ENCODE measurements at places on chromosomes 3 and 15.
A peak's percentile ranks its signal among the peaks of the same experiment; 100 is the strongest.

DNA sequence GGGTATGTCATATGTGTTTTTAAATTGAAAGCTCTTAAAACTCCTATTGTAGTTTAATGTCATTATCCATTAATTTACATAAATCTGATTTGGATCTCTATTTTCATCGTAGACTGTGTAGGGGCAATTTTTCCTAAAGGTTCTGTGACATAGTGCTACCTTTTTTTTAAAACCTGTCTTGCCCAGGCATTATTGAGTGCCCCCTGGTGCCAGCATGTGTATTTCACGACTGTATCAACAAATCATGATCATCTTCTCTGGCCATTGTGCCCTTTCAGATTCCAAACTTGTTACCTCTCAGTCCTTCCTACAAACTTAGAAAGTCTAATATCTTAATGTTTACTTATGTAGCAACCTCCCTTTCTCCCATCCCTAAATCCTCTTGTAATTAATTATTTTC is 97.2 kb upstream of the FLNB start:
- DNase-seq, result peak; percentile 14

DNA sequence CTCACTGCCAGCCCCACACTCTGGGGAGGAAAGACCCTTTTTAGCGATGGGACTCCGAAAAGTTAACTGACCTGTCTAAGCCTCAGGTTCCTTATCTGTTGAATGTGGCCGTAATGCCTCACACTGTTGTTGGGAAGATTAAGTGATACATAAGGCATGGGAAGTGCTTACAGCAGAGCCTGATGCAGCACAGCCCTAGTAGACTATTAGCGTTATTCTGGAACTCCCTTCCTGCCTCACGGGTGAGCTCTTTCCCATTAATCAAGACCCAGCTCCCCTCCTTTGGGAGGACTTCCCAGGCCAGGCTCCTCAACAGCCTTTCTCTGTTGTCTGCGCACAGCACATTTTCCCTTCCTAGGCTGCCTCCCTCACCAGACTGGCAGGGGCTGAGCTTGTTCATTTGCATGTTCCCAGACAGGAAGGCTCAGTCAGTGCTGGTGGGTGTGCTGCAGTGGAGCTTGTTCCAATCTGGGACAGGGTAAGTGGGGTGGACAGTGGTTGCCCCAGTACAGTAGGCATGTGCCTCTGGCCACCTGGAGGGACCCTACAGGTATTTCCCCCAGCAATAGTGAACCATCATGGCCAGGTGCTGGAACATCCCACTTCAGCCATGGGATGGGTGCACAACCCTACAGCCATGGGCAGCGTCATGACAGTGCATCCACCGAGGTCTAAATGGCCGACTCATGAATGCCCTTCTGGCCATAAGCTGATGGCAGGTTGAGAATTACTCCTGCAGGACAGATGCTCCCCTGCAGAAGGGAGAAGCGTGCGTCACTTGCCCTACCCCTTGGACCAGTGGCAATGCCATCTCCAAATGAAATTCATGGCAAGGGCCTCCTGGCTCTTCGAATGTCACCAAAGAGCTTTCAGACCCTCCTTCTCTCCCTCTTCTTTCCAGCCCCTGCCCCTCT is 5.8 kb upstream of the PSTPIP1 start:
- no peak for DNase-seq

GRCh38 chr3:141384575-141384974 is 16.3 kb downstream of the ZBTB38 start:
- no peak for DNase-seq

- no peak for DNase-seq
Observed at GRCh38 chr3:28860307-28860706, 420.6 kb upstream of the RBMS3 start.

DNA sequence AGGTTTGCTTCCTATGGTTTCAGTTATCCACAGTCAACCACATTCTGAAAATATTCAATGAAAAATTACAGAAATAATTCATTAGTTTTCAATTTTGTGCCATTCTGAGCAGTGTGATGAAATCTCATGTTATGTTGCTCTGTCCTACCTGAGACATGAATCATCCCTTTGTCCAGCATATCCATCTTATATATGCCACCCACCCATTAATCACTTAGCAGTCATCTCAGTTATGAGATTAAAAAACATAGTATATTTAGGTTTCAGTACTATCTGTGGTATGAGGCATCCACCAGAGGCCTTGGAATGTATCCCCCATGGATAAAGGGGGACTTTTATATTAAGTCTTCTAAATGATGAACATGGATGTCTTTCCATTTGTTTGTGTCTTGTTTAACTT is 64.7 kb upstream of the PROK2 start:
- DNase-seq, result no peak

DNA sequence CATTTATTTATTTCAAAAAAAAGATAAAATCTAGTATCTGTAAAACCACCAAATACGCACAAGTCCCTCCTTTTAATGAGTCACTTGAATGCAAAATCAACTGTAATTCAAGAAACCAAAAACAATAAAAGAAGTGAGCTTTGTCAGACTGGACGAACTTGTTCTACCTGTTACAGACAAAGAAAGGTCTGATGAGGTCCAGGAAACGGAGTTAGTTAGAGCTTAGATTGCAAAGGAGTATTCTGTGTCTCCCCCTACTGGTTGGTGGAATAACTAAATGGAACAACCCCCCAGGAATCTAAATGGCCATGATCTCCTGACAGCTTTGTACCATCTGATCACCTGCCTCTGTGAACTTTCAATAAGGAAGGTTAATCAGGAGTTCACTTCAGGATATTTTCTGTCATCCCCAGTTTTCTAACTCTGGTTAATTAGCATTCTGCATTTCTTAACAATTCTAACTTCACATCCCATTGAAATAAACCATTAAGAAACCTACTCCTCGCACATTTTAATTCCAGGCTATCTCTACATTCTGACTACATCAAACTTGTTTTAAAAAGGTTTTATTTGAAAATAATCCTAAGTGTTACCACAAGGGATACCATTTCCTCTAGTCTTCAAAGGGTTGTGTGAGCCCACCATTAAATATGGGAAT is 333.0 kb upstream of the SATB1 start:
- peak; percentile 15 for DNase-seq

GRCh38 chr3:41711651-41712050 is 250.3 kb downstream of the ULK4 start:
- no peak for DNase-seq

DNA sequence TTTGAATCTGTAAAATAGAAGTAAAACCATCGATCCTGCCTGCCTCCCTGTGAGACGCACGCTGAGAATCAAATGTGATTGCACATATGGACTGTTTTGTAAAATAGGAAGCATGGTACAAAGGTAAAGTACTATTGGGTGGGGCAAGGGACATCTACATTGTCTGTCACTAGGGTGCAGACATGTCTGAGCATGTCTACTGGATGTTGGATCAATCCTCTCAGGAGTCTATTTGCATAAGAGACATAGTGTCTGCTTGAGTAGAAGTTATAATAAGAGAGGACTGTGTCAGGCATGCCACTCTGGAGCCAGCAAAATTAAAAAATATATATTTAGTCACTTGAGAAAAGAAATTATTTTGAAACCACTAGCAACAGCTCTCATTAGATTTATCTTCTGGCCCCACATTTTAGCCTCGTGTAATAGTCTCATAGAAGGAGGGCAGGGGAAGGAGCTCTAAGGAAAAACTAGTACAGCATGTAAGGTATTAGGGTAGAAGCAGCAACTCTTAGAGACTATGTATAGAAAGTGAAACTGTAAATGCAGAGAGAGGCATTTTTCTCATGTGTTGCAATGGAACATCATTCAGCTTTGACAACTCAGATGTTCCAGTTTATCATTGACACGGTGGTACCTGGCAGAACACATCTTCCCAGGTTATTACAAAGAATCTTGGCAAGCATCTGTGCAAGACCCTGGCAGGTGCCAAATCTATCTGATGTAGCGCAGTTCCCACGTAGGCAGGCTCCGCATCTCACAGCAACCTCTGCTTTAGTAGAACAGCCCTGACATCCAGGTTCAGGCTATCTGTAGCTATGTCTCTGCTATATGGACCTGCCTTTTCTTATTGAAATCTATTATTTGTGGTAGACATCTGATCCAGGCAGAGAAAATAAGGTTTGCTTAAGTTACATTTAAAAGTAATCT is 85.2 kb upstream of the CHL1 start:
- no peak for DNase-seq

- DNase-seq, result peak; percentile 44
Observed at GRCh38 chr15:39786447-39787056, 3.9 kb upstream of the FSIP1 start.

DNA sequence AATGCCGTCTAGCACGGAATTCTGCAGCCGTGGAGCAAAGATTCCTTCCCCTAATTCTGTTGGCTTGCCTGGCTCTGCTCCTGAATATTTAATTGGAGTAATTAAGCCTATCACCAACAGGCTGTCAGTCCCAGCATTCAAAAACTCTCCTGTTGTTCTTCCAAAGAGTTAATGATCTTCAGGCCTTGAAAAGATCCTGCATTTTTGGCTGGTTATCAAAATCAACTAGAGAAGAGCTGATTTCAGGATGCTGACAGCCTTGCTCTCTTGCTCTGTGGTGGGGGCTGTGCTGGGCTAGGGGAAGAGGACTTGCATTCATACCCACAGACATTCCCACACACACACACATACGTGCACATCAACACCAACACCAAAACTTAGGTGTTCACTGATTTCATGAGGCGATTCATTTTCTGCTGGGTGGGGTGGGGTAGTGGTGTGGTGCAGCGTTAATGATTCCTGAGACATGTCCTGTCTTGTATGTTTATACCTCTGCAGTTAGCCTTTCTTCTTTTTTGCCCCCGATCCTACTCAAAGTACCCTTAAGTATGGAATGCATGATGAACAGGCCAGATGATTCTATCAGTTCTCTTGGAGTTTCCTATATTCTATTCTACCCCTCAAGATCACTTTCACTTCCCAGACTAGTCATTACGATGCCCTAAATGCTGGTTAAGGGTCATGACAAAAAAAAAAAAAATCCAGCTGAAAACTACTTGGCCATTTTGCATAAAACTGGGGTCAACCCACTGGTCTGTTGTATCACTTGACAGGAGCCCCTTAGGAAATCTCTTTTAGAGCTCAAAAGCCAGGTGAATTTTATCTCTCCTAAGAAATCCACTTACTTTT is 42.3 kb downstream of the CPN2 start:
- DNase-seq, result no peak

- DNase-seq, result no peak
Observed at GRCh38 chr3:95082191-95082590, 1019.3 kb downstream of the NSUN3 start.

DNA sequence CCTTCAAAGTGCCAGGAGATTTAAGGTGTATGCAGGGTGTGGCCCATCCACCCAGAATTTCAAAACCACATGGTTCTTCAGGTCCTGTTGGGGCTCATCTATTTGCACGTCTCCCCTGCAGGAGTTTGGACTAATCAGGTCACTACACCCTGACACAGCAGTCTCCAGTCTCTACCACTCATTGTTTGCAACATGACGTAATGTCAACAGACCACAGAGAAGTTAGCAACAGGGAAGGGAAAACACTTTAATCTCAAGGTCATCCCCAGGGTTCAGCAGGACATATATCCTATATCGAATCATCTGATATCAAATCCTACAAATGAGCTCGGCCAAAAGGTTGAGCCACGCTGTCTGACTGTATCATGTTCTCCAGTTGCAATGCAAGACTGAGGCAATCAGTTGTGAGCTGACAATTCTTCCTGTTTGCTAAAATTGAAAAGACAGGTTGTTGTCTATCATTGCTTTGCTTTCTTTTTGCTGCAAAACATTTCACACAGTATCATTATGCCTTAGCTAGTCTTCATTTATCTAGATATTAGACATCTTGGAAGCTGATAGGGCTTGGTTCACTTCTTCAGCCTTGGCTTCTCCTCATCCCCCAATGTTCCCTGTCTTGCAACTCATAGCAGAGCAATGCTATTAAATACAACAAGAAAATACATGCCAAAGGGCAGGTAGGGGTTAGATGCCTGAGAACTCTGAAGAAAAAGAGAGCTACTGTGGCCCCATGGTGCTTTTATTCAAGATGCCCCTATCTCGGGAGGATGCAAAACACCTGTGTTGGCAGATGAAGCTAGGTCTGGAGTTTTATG is 13.4 kb upstream of the LEKR1 start:
- DNase-seq, result peak; percentile 91

DNA sequence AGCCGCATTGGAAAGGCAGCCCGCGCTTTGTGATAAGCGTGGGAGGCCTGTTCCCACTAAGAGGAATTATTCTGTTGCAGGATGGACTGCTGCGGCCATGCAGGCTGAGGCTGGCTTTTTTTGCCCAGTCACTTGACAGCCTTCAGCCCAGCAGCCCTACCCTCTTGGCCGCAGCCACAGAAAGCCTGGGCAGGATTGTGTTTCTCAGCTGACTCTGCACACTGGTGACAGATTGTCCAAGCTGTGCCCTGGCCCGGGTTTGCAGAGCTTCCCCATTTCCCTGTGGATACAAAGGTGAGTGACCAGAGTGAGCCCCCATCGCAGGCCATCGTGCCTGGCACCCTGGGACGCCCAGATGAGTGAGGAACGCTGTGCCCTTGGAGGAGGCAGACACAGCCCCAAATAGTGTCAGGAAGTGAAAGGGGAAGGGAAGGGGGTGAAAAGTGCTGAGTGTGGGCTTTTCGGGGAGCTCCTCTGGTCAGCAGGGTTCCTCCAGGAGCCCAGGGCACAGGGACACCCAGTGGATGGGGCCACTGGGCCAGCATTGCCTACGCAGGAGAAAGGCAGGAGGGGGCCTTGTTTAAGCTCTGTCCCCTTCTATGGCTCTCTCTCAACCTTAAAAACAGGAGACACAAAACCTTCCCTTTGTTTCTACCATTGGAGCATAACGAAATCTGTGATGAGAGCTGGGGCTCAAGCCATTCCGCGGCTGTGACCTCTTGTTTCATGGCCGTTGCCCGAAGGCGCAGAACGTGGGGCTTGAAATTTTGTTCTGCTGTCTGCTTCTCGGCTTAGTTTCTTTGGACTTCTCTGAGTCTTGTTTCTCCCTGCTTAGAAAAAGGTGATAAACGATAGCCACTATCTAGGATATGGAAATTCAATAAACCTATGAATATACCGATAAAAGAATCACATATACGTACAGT is 91.5 kb upstream of the MEF2A start:
- no peak for DNase-seq

DNA sequence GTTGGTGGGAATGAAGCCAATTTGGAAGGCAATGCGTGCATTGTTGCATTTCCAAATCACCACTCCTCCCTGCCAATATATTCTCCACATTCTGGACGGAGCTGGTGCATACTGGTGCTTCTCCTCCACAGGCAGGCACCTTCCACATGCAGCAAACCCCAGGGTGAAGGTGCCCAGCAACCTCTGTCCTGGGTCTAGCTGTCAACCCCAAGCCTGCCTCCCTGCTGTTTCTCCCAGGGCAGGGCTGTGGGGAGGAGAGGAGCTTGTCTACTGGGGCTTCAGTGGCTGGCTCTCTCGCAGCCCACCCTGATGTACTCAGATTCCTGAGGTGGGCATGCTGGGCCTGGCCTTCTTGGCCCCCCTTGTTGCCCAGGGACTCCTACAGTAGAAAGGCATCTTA is 20.1 kb downstream of the GASK1A start:
- no peak for DNase-seq

- no peak for DNase-seq
Observed at GRCh38 chr3:12727937-12728336, 31.1 kb downstream of the TMEM40 start.

DNA sequence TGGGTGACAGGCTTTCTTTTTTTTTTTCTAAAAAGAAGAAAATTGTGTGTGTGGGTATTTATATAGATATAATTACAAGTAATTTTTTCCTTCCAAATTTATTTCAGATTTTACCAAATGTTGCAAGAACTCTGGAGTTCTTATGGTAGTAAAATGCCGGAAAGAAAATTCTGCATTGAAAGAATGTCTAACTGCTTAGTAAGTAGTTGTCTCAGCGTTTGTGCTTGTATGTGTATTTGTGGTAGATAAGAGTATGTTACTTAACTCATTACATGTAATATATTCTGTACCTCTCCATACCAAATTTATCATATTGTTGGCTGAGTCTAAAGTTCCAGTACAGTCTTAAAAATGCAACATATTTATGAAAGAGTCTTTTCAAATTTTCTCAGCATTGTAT is 32.3 kb upstream of the ZCWPW2 start:
- DNase-seq, result no peak

Measured in H4 (cell line).